Ascending aorta (tissue), 2 donors: ENCODE measurements at places on chromosomes 3 and 15. TPM values are rescaled to one million over a fixed set of nuclear protein-coding genes. Genes with fewer than 3 reads are reported as not detected.

- DNase-seq: peak; percentile 68
Measured at GRCh38 chr15:73941044-73941443, 14.8 kb downstream of the LOXL1 start.

DNA sequence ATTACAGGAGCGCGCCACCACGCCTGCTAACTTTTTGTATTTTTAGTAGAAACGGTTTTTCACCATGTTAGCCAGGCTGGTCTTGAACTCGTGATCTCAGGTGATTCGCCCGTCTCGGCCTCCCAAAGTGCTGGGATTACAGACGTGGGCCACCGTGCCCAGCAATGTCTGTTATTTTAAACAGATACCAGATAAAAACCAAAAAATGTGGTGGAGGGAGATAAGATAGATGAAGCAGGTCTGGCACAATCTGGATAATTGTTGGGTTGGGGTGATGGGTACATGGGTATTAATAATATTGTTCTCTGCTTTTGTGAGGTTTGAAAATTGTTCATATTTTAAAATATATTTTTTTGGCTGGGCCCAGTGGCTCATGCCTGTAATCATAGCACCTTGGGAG, 4.7 kb downstream of the RNF111 start:
- no peak for DNase-seq

GRCh38 chr3:62703451-62704167, 171.6 kb downstream of the CADPS start:
- no peak for DNase-seq

GRCh38 chr3:129317848-129318247, 39.2 kb downstream of the HMCES start:
- DNase-seq: no peak

DNA sequence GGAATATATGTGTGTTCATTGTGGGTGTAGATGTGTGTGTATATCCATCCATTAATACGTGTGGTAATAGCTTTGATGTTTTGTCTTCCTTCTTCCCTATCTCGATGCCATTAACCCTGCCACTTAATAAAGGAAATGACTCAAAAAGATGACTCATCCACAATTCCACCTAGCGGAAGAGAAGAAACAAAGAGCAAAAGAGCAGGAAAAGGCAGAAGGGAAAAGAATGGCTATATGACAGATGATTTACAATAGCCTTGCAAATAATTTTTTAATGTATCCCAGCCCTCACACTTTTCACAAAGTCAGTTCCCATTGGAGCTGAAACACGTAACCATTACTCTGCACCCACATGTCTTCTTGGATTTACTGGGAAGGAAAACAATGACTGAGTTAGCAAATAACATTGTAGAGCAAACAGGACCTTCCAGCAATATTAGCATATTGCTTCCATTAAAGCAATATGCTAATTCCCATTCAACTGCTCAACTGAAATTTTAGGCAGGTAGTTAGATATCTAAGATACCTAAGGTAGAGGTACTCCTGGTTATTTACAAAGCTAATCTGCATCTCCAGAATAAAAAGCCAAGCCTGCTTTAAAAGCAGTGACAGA, 197.2 kb downstream of the KCNAB1 start:
- DNase-seq: no peak

- DNase-seq: no peak
Measured at GRCh38 chr3:51974963-51975851, at the start of gene ABHD14A. ABHD14A (plus strand) TSS chr3:51975064; CDS start chr3:51975136, 72 bp downstream.

SCN11A gene
- total RNA-seq: not detected

ITIH1 gene
- total RNA-seq: 2.0 TPM

MUC4 gene
- not detected for total RNA-seq

CTXN2 gene
- total RNA-seq: not detected

LRRC49 gene
- 23.1 TPM for total RNA-seq
